ENCODE measurements at places on chromosomes 1 and 21.

- no peak for DNase-seq
Observed at GRCh38 chr1:198168227-198168626, 11.4 kb downstream of the NEK7 start.

- DNase-seq = no peak
Observed at GRCh38 chr21:36859744-36860501, 106.5 kb downstream of the HLCS start.

DNA sequence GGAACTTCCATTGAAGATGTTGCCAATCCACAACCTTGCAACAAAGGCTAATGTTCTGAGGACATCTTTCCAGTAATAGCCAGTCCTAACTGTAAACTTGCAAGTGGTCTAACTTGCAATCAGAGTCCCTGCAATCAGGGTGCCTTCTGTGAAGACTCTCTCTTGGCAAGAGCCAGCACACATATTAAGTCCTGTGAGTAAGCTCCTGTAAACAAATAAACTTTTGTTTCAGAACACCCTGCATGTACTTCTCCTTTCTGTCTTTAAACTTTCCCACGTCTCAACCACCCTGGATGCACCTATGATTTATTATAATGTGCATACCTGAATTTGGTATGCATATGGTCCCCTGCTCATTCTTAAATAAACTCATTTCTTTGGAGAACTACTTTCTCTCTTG is 9.1 kb downstream of the GBP7 start:
- no peak for DNase-seq

GRCh38 chr1:234553240-234554188 is 56.5 kb downstream of the IRF2BP2 start:
- DNase-seq = no peak

- DNase-seq = no peak
Observed at GRCh38 chr1:39310015-39310414, 105.5 kb downstream of the MACF1 start.

DNA sequence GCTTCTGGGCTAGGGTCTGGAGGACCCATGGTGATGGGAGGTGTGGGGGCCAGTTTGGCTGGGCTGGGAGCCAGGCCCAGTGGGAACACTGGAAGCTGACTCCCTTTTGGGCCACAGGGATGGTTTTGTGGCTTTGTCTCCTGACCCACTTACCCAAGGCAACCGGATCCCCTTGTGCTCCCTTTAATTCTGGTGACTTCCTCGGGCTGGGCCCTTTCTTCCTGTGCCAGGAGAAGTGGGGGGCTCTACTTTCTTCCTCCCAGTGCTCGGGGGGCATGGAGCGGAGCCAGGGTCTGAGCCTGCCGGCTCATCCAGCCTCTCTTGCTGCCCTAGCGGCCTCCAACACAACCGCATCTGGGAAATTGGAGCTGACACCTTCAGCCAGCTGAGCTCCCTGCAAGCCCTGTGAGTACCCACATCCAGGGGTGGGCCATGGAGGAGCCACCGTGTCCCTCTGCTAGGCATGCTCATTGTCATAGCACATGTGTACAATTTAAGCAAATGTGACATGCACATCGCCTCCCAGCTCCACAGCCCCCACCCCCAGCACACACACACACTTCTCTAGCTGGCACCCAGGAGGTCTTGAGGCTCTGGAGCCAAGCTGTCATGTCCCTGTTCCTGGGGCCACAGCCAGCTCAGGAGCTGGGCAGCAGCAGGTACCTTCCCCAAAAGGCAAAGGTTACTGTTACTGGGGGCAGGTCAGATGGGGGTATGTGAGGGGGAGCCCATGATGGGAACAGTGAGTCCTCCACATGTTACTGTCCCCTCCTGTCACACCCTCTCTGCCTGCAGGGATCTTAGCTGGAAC is 35.0 kb downstream of the UBE2T start:
- no peak for DNase-seq

DNA sequence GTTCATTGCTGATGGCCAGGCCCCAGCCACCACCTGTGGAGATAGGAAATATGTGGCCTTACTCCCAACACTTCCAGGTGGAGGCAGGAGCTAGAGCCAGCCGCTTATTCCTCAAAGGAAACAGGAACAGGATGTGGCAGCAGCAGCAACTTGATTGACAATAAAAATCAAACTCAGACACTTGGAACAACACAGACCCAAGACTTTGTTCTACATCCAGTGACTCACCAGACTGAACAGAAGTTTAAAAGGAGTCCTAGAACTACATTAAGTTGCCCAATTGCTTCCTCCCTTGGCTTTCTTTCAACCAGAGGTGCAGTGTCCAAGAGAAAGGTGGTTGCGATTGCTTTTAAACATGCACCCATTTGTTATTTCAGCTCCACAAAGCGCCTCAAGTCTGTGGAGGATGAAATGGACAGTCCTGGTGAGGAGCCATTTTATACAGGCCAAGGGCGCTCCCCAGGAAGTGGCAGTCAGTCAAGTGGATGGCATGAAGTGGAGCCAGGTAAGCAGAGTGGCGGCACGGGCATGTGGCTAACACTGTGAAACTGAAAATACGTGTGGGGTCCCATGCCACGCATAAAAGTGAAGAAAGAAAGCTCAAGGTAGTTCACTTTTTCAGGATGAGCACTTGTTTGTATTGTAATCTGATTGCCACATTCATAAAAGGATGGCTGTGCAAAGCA is 276.6 kb downstream of the NFIA start:
- no peak for DNase-seq

DNA sequence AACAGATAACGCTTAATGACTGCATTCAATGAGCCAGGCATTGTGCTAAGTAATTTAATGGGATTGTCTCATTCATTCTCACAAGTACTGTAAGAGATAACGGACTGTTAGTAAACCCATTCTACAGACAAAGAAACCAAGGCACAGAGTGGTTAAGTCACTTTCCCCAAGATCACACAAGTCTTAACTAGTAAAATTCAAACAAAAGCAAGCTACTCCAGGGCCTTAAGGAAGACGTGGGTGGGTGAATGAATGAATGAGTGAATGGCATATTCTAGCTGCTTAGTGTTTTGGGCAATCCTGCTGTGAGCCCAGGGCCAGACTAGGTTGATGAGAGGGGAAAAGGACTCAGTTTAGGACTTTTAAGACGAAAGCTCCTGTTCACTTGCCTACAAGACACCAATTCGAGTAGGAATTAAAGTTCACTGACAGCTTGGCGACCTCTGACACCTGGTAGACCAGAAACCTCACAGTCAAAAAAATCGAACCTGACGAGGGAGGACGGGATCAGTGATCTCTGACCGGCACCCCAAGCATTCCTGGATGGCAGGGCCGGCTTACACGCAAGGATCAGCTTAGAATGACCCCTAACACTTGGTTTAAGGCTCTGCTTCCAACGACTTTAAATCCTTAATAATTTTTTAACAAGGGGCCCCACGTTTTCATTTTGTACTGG is 557 bp downstream of the EMC1 start:
- DNase-seq = no peak

- no peak for DNase-seq
Observed at GRCh38 chr1:6033124-6033523, 12.6 kb upstream of the KCNAB2 start.

DNA sequence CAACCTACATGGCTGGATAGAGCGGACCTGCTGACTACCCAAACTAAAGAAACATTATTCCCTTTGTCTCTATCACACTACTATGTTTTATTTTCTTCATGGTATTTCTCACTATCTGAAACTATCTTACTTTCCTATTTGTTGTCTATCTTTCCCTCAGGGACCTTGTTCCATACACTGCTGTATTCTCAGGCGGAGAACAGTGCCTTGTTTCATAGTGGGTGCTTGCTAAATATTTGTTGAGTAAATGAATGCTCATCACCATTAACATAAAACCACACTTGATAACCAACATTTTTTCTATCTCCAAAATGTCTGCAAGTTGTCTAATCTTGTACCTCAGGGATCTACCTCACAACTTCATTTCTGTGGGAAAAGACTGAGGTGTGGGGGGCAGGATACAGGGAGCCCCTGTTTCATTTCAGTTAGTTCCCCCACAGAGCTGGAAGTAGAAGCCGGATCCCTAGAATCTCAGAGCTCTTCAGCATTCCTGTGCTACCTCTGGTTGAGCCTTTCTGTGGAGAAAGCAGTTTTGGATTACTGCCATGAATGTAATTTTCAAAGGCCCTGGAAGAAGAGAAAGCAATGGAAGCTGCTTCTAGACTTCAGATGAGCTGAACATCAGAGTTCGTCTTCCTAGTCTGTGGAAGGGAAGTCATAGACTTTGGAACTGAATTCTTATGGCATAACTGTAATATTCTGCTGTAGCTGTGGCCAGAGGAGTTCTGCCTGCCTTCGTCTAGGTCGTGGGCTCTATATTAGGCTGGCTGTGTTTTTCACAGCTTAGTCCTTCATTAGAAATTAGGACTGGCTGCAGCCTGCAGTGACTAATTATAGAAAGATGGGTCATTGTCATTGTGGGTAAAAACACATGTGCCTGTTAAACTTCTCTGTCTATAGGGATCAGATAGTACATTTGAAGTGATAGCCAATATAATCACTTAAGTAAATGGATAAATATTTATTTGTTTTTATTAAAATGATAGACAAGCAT is 293.2 kb upstream of the SGIP1 start:
- DNase-seq = no peak

DNA sequence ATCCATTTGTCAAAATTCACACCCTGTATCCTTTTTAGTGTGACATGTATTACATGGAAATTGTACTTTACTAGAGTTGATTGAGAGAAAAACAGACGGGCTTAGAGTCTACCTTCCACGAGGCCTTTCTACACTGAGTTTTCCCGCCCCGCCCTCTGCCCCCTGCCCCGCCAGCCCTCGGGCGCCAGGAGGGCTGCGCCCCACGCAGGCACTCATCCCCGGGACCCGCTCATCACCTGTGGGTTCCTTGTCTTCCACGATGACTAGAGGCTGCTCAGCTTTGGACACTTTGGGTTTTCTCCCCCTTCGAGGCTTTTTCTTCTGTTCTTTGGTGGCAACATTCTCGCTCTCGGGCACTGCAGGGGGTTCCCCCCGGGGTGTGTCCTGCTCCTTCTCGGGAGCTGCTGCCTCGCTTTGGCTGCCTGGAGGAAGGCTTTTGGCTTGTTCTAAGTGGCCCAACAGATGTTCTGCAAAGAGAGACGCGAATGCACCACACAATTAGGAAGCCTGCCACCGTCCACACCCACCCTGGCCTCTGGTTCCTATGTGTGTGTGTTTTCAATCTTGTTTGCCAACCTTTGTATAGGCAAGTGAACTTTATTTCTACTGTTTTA is 39.6 kb downstream of the PRDM15 start:
- DNase-seq = no peak

DNA sequence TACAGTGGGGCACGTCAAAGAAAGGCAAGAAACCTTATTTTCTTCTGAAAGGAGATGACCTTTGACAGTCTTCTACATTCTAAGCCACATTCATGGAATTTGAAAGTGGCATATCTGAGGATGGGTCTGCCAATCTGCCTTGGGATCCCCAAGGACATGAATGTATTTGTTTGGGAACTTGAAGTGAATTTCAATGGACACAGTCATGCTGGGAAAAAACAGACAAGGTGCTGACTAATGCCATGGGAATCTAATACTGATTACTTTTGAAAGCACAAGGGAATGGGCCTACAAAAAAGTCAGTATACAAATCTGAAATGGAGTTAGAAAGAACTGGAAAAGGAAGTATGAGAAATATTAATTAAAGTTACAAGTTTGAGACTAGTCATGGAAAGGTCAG is 128.8 kb downstream of the KCNJ6 start:
- DNase-seq = no peak

DNA sequence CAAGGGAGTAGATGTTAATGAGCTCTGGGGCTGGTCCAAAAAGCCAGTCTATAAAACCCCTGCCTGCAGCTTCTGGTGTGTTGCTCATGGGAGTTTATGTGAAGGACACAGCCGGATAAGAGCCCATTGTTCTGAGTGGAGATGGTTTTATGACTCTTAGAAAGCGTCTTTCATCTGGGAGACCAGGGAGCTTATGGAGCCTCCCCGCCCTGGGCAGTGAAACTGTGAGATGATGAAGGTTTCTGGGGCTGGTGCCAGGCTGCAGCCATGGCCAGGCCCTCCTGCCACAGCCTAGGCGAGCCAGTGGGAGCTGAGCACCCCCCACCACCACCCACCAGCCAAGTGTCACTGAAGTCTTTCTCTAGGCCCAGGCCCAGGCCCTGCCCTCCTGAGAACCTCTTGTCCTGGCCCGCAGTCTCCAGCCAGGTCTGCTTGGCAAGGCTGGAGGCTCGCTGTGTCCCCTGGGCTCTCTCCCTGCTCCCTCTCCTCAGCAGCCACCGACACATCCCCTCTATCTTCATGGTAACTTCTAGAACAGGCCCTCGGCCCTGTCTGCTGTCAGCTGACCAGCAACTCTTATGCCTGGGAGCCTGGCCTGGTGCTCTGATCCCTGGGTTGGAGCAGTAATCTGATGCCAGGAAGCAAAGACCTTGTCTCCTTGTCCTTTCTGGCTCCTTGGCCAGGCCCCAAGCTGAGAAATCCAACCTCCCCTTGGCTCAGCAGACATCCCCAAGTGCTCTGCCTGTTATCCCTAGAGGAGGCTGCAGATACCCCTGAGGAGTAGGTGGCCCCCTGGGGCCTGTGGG is 7.6 kb upstream of the ARHGEF10L start:
- no peak for DNase-seq

DNA sequence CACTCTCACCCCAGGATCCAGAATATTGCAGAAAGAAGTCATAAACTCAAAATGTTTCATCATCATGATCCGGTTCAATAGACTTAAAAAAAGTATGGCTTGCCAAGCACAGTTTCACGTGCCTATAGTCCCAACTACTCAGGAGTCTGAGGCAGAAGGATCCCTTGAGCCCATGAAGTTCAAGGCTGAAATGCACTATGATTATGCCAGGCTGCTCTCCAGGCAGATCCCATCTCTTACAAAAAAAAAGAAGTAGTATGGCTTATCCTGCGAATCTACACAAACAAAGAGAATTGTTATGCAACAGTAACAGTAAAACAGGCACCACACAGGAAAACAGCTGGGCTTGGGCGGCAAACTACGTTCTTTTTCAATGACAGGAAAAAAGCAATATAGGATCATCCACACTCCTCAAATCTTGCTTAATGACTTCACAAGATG is 76.2 kb downstream of the EIF4G3 start:
- no peak for DNase-seq

GRCh38 chr1:47249755-47250154 is 17.7 kb upstream of the TAL1 start:
- no peak for DNase-seq

GRCh38 chr1:223496883-223497282 is 103.7 kb downstream of the CCDC185 start:
- no peak for DNase-seq

GRCh38 chr1:246631426-246631825 is 65.2 kb downstream of the CNST start:
- no peak for DNase-seq

DNA sequence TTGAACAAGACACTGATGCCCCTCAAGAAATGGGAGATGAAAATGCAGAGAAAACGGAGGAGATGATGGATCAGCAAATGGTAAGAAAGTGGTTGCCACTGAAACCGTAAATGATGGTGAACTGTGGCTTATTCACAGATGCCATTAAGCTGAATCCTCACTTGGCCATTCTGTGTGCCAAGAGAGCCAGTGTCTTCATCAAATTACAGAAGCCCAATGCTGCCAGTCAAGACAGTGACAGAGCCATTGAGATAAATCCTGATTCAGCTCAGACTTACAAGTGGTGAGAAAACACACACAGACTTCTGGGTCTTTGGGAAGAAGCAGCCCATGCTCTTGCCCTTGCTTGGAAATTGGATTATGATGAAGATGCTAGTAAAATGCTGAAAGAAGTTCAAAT is 52.5 kb downstream of the NBPF6 start:
- DNase-seq = no peak

All from esophagus squamous epithelium (tissue), 5 donors.